LoVo (cell line): ENCODE measurements at places on chromosomes 1 and 21.

- no peak for DNase-seq
Observed at GRCh38 chr1:33784876-33785275, 79.0 kb upstream of the HMGB4 start.

GRCh38 chr1:72438270-72438669, 155.9 kb upstream of the NEGR1 start:
- DNase-seq = no peak

DNA sequence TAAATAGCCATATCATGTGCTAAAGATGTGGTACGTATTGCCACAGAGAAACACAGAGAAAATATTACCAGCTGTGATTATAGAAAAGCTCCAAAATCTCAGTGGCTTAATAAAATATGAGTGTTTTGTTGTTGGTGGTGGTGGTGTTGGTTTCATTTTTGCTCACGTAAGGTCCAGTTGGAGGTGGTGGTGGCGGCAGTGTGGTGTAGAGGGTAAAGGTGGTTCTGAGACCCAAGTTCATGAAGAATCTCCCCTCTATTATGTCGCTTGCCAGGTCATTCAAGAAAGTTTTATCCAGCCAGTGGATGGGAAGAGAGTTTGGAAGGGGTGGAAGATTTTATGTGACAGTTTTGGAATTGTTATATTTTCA, 217.6 kb upstream of the SAMSN1 start:
- DNase-seq = no peak

- DNase-seq = no peak
Observed at GRCh38 chr1:3903141-3904005, 3.3 kb upstream of the C1orf174 start.

DNA sequence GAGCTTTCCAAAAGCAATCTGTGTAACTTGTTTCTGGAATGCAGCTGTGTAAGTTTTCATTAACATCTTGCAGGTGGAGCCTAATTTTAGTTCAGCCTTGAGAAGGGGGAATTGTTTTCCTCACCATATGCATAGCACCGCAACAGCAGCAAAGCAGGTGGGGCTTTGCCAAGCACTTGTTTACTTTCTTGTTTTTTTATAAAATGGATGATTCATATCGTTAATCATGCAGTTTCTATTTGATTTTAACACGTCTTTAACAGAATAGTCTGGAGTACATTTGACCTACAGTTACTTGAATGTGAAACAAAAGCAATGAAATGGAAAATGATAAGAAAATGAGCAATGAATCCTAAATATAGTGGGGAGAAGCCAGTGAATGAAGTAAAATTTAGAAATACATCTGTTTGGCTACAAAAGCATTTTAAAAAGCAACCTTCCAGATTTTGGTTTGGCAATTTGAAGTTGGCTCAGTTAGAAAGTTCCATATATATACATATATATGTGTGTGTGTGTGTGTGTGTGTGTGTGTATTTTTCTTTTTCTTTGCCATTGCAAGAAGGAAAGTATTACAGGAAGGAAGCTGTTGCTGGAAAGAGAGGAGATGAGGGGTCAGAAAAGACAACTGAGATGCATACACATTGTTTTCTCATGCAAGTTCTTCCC, 119.0 kb upstream of the ADGRL2 start:
- peak; percentile 14 for DNase-seq

DNA sequence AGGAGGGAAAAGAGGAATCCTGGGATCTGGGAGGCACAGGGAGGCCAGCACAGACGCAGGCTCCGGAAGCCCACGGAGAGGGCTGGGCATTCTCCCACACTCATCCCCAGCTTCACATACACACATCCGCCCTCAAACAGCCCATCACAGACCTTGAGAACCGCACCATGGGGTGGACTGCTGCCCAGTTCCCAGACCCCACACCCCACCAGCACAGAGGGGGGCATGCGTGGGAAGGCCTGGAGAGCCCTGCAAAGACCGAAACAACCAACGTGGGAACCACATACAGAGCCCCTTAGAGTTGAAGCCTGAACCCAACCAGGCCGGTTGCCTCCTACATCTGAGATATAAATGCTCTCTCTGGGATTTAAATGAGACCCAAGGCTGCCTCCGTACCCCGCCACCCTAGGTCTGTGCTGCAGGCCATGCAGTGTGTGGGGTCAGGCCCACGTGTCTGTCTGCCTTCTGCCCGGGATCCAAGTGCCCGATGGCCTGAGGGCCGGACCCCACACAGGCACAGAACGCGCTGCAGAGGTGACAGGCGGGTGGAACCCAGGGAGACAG, 126.2 kb upstream of the COL6A1 start:
- DNase-seq = no peak

DNA sequence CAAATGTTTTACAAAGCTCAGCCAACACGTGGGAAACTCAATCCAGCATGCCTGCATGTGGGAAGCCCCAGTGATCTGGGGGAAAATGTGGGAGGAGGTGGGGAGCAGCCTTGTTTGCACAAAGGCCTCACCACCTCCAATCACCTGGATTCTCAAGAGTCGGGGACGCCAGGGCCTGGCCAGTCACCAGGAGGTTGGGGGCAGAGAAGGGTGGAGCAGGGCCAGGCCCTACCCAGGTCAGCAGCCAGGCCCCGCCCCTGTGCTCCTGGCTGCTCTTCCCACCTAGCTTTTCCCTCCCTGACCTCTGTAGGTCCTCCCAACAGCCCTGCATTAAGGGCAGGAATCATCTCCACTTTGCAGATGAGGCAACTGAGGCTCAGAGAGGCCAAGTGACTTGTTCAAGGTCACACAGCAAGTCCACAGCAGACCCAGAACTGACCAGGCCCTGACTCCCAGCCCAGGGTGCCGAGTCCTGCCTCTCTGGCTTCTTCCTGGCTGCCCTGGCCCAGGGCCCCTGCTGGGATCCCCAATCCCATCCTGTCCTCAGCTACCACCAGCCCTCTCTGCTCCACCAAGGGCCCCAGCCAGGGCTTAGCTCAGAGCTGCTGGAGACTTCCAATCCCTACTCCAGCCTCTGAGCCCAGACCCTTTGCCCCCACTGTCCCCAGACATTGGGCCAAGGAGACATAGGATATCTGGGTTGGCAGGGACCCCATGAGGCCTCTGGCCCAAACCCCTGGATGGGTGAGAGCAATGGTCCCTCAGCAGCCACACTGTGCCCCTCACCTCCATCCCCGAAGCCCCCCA, 508.6 kb downstream of the PTPRU start:
- no peak for DNase-seq

GRCh38 chr1:162070094-162070748, 730 bp downstream of the NOS1AP start:
- DNase-seq = no peak

- no peak for DNase-seq
Observed at GRCh38 chr1:152436593-152437496, 22.8 kb upstream of the CRNN start.

GRCh38 chr1:99332561-99332960, 68.3 kb downstream of the PLPPR4 start:
- no peak for DNase-seq

GRCh38 chr1:113905435-113905861, 322 bp downstream of the DCLRE1B start:
- DNase-seq = peak; percentile 14
